ENCODE measurements at places on chromosomes 2 and 18.

DNA sequence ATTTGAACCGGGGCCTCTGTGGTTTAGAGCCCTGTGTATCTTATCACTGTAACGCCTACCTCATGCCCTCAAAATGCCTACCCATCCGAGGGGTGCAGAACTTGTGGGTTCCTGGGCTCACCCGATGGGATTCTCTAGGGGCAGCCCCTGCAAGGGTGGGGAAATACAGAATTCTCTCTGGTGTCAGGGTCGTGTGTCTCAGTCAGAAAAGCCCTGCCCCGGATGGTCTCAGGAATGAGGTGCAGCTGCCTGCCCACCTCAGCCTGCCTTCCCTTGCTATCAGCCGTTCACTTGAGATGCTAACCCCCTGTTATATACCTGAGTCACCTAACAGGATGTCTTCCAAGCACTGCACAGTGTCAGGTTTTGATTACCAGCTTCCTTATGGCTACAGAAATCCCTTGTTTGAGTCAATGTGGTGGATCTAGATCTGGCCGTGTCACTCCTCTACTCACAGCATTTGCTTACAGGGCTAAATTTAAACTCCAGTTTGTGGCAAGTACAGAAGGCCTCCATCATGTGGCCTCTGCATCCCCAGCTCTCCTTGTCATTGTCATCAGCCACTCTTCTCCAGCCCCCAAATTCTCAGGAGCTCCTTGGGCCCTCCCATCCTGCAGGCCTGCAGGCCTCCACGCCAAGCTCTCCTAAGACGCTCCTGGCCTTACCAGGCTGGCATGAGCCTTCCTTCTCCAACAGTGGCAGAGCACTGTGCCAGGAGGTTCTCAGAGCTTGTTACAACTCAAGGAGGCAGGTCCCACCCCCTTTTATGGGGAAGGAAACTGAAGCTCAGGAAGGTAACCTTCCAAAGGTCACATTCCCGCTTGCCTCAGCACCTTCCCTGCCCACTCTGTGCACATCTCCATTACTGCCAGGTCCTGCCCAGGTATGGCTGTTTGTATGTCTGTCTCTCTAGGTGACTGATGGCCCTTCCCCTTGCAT is 14.3 kb upstream of the MAP3K2 start:
- no peak for DNase-seq

- no peak for DNase-seq
Observed at GRCh38 chr2:39407516-39408296, 29.4 kb downstream of the MAP4K3 start.

GRCh38 chr2:81462420-81462819 is 1157.9 kb upstream of the LRRTM1 start:
- DNase-seq: no peak

DNA sequence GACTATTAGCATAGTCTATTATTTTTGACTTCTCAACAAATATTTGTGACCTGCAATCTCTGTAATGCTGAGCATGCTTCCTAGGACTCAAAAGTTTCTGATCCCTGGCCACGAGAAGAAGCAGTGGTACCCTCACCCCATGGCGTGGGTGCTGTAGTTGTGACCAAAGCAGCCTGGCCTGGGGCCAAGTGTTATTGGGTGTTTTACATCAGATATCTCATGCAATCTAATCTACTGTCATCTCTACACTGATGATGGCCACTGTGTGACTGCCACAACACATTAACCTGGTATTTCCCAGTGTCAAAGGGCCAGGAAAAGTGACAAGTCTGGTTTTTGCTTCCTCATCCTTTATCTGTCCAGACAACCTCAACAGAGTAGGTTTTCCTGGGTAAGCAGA is 80.8 kb upstream of the WIPF1 start:
- no peak for DNase-seq
